Left forelimb (tissue), 1 donor: ENCODE measurements at places on chromosomes 1 and 21.

DNA sequence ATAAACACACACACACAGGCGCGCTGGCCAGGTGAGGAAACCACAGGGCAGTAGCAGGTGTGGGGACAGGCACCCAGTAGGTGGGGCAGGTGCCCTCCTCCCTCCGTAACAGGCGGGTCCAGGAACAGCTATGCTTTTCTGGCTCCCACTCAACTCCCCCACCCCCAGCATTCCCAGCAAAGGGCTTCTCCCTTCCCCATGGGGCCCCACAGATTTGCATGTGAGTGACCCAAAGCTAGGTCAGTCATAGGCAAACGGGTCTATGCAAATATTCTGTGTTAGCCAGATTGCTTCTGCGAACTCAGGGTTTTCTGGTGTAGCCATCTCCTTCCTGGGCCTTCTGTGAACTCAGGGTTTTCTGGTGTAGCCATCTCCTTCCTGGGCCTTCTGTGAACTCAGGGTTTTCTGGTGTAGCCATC is 114.2 kb downstream of the SIK1 start:
- DNase-seq = no peak

DNA sequence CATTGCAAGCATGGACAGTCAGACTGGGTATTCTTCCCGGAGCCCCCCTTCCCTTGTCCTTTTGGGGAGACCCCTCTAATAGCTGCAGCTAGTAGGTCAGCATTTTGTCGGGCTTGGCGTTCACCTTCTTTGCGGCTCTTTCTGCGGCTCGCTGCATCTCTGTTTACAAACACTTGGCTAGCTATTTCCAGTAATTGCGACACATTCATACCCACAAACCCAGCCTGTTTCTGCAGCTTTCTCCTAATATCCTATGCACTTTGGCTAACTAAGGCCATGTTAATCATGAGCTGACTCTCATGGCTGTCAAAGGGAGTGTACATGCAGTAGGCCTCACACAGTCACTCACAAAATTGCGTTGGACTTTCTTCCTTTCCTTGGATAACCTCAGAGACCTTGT is 716.4 kb downstream of the AMY1C start:
- no peak for DNase-seq

DNA sequence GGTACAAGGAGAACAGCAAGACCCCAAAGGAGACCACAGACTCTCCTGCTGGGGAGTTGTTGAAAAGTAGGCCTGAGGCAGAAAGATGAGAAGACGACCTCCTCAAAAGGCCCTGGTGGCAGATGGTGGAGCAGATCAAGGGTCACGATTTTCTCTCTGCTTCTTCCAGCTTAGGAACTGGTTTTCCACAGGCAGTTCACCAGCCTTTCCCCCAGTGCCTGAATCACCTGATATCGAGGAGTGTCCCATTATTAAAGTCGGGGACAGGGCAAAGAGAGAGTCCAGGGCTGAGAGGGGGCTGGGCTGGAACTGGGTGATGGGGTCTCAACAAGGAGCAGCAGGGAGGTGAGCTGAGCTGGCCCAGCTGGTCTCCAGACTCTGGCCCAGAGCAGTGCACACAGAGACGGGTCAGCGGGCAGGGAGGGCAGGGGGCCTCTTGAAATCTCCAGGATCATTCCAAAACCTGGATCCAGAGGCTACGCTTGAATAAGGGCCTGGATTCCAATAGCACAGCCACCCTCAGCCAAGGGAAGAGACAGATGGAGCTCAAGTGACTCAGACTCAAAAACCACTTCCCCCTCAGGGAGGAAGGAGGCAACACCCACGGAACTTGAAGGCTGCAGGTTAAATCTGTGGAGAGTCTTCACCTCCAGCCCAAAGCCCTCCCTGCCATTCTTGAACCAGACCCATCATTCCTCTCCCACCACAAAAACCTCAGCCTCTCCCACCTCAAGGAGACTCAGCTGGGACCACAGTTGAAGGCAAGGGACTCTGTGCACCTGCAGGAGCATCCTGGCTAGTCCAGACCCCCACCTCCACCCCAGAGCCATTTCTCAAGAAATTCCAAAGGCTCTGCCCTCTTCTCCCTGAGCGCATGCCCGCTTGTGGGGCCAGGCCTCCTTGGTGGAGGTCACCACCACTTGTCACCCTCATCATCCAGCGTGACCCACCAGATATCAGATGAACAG is at the start of gene S100A5:
Gene S100A5, minus strand, starts transcription at position 541 of the 968 bp plus-strand sequence. CDS start 743 bp downstream, outside the sequence.
- DNase-seq = no peak

- DNase-seq = no peak
These were observed 58.1 kb upstream of the ZNF648 start for GRCh38 chr1:182119631-182120030.

GRCh38 chr1:182762536-182762935 is 27.0 kb upstream of the NPL start:
- no peak for DNase-seq

- no peak for DNase-seq
These were observed 71.5 kb downstream of the VPS26C start for GRCh38 chr21:37195610-37196009.

DNA sequence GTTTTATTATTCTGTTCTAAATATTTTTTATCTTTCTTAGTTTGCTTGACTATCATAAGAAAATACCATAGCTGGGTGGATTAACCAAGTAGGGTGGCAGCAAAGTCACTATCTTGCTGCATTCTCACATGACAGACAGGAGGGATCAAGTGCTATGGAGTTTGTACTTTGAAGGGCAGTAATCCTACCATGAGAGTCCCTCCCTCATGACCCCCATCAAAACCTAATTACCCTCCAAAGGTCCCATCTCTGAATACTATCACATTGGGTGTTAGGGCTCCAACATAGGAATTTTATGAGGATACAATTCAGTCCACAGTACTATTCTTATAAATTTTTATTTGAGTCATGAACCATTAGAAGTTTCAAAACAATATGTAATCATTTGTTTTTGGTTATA is 388.5 kb upstream of the B3GALT2 start:
- DNase-seq = no peak

GRCh38 chr1:54882519-54882918 is 4.5 kb downstream of the DHCR24 start:
- no peak for DNase-seq

GRCh38 chr1:240424740-240425464 is 187.1 kb downstream of the GREM2 start:
- no peak for DNase-seq

- no peak for DNase-seq
These were observed 360.1 kb downstream of the BARHL2 start for GRCh38 chr1:90356991-90357390.

DNA sequence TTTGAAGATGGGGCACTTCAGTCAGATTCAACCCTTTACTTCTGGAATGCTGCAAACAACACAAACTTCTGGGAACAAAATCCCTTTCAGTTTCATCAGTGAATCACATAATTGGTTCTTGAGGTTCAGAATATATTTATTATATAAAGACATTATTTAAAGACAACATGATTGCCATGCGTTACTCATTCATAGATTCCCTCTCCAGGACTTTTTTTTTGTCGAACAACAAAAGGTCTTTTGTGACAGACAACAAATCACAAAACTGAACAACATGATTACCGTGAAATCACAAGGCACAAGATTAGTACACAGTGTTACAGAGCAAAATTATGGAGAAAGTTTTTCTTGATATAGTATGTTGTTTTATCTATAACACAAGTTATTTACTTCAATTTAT is 1815.0 kb downstream of the NCAM2 start:
- no peak for DNase-seq

- no peak for DNase-seq
These were observed 516.6 kb downstream of the PTPRC start for GRCh38 chr1:199155166-199156019.

DNA sequence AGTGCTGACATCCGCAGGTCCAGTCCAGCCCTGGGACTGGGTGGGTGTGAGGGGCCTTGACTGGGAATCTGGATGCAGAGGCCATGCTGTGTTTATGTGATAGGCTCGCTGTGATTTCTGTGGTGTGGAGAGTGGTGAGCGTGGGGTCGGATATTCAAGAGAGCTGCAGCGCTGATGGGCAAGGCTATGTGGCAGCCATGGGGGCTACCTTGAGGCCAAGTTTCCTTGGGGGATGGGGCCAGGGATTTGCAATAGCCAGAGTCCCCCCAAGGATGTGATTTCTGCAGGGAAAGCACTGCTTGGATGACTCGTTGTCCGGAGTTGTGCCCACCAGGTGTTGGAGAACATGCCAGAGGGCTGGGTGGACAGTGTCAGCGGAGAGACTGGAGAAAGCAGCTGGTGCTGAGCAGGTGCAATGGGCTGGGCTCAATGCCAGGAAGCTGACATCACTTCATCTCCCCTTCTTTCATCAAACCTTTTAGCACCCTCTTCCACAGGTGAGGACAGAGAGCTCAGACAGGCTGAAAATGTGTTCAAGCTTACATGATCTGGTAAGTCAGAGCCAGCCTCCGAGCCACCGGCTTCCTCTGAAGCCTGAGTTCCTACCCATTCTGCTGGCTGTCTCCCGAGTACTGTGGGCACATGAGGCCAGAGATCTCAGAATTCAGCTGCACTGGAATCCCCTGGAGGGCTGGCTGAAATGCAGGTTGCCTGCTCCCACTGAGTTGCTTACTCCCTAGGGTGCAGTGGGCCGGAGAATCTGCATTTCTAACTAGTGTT is 132.9 kb downstream of the RHOU start:
- DNase-seq = no peak

DNA sequence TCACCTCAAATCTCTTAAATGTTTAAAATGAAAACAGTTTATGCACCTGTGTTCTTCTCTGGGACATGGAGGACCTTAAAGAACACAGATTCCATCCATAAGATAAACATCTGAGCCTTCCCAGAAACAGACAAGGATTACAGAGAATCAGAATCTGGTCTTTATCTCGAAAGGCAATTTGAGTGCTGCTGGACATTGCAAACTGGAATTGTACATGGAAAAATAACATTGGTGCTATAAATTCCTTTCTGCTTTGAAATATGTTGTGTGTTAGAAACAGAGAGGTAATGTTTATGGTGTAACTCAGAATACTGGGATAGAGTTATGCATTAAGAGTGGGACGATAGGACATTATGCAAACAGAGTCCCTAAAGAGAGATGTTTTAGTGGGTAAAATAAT is 6.6 kb upstream of the DDR2 start:
- no peak for DNase-seq

- DNase-seq = no peak
These were observed 214.5 kb upstream of the PLD5 start for GRCh38 chr1:242738702-242739645.

DNA sequence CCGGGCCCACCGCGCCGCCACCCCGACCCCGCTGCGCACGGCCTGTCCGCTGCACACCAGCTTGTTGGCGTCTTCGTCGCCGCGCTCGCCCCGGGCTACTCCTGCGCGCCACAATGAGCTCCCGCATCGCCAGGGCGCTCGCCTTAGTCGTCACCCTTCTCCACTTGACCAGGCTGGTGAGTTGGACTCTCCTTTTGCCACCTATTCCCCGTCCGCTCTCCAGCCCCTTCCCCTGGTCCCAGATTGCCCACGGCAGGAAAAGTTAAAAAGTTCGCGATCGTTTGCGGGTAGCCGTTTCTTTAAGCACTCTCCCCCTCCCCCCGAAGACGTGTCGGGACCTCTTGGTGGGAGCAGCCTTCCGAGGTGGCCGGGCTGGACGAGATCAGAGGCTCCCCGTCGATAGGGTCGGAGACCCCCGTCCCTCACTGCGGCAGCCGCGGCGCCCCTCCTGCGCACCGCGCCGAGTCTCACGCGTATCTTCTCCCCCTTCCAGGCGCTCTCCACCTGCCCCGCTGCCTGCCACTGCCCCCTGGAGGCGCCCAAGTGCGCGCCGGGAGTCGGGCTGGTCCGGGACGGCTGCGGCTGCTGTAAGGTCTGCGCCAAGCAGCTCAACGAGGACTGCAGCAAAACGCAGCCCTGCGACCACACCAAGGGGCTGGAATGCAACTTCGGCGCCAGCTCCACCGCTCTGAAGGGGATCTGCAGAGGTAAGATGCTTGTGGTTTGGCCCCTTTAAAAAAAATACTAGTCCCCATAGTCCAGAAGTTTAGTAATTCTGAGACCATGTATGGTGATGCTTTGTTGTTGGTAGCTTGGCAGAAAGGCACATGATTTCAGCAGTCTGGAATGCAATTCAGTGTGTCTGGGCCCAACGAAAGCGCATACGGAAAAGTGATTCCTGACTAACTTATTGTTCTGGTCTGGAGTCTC is 576 bp downstream of the CCN1 start:
- peak; percentile 89 for DNase-seq

DNA sequence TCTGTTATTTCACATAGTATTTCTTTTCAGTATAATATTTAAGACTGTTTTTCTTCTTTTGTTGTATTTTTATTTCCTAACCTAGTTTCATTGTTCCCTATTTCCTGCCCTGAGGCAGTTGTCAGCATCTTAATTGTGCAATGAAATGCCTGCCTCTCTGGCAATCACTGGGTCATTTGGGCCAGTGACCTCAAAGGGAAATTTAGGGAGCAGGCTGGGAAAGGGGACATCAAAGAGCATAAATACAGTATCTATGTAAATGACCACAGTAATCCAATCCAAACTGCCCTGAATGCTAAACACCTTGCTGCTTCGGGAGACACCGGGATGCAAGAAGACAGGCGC is 147.8 kb downstream of the TLR5 start:
- no peak for DNase-seq

DNA sequence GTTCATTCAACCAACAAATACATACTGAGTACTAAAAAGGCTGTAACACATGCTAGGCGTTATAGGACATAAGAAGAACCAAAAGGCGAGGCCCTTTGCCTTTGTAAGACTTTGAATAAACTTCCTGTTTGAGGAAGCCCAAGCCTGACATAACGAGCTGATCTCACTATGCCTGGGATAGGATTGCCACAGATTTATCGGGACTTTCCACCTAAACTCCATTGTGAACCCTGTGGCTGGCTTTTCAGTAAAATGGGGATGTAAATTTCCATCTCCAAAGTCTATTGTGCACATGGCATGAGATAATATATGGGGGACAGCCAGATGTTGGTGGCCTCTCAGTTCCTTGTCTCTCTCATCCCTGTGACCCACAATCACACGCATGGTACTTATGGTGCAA is 41.9 kb downstream of the LMO4 start:
- no peak for DNase-seq

GRCh38 chr1:220982686-220983085 is 103.4 kb downstream of the HLX start:
- no peak for DNase-seq

DNA sequence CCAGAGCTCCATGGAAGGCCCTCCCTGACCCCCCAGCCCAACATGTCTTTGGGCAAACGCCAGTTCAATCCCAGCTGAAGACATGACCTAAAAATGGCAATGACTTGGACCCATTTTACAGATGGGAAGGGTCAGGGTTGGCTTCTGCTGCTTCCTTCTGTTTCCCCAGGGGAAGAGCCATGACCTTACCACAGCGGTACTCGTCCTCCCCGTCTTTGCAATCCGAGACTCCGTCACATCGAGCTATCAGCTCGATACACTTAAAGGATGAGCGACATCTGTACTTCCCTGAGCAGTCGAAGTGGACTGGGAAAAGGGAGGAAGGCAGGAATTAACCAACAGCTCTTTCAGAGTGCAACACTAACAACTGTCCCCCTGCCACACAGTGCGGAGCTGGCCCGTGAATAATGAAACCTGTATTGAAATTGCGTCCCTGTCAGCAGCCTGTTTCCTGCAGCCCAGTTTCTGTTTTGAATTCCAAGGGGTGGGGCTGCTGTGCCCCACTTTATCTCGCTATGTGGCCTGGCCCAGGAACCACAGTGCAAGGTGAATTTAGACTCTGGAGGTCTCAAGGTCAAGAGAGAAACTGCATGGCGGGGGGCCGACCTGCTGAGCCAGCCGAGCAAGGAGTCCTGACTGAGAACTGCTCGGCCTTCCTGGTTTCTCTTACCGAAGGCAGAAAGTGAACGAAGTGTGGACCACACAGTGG is 7.0 kb downstream of the TMPRSS3 start:
- DNase-seq = no peak
